ENCODE measurements at places on chromosomes 6 and 20.

GRCh38 chr6:40352527-40353170 lies 234.5 kb downstream of the LRFN2 start:
- no peak for DNase-seq

- no peak for DNase-seq
Observed at GRCh38 chr6:4394786-4395185, 259.4 kb upstream of the ECI2 start.

DNA sequence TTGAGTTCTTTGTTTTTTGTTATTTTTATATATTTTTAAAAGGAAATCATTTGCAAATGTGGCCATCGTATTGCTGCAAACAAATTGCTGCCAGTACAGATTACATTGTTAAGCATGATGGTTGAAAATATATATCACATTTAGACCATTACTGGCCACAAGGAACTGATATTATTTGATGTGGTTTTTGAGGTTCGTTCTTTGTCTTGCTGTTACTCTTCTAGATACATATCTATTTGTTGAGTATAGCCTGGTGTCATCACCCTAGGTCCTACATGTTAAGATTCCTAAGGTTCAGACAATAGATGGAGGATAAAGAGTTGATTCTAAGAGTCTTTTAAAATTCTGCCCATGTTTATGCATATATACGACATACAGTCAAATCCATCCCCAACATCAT lies 306.0 kb downstream of the FARS2 start:
- DNase-seq = no peak

DNA sequence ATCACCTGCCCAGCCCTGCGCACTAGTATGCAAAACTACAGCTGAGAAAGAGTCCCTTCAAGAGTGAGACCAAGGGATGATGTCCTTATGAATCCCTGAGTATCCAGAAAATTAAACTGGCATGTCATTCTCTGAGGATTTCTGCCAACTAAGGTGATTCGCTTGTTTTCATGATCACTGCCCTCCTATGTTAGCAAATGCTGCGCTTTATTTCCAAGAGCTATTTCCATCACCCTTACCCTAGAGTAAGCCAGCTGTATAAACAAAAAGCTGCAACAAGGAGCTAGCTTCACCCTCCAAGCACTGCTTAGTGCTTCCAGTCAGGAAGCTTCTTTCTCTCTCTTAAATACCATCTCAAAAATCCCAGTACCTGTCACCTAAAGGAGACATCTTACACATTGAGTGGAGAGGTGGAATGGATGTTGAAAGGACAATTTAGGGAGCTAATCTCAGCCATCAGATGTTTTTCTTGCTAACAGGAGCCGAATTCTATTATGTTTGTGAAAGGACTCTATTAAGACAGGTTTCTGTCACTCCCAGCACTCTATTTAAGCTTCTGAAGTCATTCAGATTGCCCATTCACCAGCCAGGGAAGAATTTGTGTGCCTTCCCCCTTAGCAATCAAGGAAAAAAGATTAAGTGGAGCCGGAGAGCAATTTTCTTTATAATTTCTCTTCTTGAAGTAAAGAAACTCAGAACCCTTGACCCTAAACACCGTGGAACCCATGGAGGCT lies 322.2 kb downstream of the NRN1 start:
- no peak for DNase-seq

GRCh38 chr20:53303413-53303760 lies 290.3 kb downstream of the ZNF217 start:
- DNase-seq = no peak

DNA sequence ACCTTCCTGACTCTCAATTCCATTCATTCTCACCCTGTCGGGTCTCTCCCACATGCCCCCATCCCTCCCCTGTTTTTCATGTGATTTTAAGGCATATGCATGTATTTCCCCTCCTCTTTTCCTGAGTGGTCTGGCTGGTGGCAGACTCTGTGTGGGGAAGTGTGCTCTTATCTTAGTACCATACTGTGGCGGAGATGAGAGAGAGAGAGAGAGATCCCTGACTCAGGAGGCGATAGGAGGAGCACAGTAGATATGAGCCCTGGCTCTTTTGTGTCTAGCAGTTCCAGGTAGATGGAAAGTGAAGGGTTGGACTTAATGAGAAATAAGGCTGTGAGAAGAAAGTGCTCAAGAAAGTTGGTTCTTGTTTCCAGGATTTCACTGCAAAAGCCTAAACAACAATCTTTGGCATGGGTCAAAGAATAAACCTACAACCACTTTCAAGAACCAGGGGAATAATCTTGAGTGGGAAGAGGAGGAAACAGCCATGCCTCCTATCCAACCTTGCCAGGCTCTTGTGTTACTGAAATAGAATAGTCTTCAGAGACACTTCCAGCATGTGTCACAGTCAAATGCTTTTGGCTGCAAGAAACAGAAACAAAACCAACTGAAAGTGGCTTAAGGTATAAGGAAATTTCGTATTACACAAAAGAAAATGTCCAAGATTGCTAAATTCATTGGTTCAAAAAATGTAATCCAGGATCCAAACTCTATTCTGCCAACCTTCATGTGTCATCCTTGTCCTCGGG lies 123.8 kb upstream of the MYLIP start:
- no peak for DNase-seq

- DNase-seq = peak; percentile 90
Observed at GRCh38 chr6:37038292-37039198, 33.1 kb downstream of the FGD2 start.

DNA sequence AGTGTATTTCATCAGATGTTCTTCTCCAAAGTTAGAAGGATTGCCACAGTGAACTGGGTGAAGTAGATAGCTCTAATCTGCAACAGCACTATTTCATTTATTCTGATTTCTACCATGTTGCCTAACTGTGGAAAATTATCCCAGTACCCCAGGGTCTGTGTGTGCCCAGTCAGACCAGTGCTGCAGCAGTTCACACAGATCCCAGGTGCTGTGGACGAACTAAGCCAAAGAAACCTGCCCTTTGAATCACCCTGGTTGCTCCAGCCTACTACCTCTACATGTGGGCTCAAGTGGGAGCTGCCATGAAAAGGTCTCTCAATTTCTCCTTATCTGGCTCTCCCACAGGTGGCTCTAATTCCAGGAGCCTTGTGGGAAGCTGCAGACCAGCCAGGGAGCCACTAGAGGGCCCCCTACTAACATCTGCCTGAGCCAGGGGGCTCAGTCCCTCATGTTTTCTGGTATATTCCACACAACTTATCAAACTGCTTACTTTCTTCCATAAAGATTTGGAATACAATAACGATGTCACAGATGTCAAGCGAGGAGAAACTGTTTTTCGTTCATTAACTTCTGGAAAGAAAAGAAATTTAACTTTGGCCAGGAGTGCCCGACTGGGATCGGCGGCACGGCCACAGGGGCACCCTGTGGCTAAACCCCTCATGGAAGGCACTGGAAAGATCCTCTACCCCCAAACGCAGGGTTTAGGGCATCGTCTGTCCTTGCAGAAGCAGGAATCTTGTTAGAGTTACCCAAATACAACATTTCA lies 31.6 kb upstream of the LY86 start:
- DNase-seq = peak; percentile 46

Data from muscle of arm (tissue), 14 donors.